ENCODE measurements at places on chromosomes 12 and 14.
A peak's percentile ranks its signal among the peaks of the same experiment; 100 is the strongest.

GRCh38 chr14:76729953-76730505, 31.2 kb upstream of the VASH1 start:
- no peak for DNase-seq

- DNase-seq, result peak; percentile 82
These were observed 124.1 kb downstream of the SSPN start for GRCh38 chr12:26319511-26319910.

DNA sequence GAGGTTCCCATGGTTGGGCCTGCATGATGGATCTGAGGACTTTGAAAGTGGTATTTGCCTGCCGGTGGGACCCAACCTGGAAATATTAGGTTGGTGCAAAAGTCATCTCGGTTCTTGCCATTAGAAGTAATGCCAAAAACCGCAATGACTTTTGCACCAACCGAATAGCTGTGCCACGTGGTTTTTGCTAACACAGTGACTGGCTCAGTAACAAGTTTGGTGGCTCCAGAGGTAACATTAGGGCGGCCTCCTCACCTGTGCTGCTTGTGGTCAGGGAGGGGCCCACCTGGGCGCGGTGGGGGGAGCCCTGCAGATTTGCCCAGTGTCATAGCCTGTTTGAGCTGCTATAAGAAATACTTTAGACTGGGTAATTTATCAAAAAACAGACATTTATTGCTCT, 1.8 kb downstream of the BDKRB2 start:
- DNase-seq, result no peak

DNA sequence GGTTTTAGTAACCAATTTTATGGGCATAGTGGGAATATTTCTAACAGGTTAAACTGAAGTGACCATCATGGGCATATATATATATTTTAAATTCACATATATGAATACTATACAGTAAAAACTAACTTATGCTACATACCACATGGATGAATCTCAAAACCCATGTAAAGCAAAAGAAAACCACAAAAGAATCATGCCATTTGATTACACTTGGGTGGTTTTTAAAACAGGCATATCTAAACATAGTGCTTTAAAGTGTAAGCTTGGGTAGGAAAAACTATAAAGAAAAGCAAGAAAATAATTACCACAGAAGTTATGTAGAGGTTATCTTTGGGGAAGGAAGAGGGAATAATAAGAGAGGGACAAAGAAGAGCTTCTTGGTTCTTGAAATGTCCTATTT, 326.1 kb downstream of the NAV3 start:
- no peak for DNase-seq

GRCh38 chr14:39740454-39740853, 308.2 kb upstream of the FBXO33 start:
- DNase-seq, result no peak

DNA sequence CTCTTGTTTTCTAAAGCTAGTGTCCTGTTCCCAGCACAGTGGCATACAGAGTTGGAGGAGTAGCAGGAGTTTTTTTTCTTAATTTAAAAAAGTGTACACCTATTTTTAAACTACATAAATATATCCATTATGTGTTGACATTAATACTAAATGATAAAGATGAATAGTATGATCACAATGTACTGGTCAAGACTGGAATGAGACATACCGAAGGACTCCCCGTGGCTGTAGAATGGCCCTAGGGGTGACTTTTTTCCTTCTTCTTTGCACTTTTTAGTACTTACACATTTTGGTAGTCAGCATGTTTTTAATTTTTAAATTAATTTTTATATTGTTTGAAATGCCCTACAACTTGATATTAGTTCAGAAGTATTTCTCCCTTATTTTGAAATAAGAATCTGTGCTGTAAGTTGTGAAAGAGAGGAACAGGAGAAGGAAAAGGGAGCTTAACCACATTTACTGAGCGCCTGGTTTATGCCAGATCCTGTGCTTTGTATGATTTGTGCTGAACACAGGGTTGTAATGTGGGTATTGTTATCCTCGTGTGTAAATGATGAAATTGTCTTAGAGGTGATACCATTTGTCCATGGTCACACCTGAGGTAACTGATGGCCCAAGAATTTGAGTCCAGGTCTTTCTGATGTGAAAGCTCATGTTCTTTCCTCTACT, 136.5 kb downstream of the TGFB3 start:
- no peak for DNase-seq

DNA sequence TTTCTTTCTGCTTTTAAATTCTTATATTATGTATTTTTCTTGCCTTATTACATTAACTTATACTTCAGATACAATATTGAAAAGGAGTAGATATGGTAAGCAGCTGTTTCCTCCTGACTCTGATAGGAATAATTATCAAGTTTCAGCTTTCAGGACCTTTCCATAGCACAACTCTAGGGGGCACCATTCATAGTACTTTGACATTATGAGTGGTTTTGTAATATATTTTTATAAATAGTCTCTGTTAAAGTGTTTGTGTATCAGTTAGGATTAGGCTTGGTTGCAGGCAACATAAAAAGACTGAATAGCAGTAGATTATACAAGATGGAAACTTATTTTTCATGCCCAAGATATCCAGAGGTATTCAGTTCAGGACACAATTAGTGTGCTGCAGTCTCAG, 27.9 kb upstream of the PARP11 start:
- DNase-seq, result no peak

DNA sequence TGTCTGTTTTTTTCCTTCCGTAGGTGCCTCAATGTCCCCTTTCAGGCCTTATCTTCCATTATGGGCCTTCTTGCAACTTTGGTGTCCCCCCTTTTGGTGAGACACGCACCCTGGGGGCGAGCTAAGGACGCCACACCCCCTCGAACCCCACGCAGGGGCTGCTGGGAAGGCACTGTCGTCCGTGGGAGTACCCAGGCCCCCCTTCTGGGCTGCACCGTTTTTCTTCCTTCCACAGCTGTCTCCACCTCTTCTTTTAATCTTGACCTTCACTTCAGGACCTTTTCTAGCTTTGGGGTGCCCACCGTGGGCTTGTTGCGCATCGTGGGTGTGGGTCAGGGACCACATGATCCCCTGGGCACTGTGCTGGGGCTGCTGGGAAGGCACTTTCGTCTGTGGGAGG, 271.8 kb downstream of the ALG10 start:
- DNase-seq, result no peak

- no peak for DNase-seq
These were observed 334.9 kb upstream of the DIO2 start for GRCh38 chr14:80545935-80546854.

DNA sequence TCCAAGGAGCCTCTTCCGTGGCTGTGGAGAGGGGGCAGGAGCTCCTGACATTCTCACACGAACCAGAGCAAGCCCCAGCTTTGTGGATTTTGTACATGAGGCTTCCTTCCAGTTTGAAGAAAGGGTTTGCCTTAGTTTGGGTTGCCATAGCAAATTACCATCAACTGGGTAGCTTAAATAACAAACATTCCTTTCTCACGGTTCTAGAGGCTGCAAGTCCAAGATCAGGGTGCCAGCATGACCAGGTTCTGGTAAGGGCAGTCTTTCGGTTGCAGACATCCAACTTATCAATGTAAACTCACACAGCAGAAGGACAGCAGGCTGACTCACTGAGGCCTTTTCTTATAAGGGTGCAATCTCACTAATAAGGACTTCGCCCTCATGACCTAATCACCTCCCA, 25.9 kb upstream of the STAB2 start:
- no peak for DNase-seq

DNA sequence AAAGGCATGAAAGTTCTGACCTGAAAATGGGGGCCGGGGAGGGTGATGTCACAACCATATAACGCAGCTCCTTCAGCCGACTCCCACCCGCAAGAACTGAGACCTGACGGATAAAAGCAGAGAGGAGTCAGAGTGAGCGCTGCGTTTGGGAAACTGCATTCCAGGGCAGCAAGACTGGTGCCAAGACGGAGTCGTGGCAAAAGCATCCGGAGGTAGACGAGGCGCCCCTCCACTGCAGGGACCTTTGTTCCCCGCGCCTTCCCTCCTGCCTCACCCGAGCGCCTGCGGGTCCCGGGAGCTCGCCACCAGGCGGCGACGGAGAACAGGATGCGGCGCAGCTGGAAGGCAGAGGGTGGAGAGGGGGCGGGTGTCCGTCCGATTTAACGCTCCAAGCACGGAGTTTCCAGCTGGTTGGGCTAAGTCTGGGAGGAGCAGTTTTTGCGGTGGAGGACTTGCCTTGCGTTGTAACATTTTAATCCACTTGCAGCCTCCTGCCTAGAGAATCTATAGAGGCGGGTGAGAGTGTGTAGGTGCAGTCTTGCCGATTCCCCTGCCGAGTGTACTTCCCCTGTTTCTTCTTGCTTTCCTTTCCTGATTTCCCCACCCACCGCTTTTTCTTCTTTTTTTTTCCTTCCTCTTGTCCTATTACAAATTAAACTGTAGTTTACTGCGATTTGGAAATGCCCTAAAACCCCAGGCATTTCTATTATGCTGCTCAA, 1.2 kb upstream of the CPNE8 start:
- peak; percentile 94 for DNase-seq
